Adrenal gland (tissue), 19 donors: ENCODE measurements at places on chromosomes 16 and 17. TPM values are rescaled to one million over a fixed set of nuclear protein-coding genes. Genes with fewer than 3 reads are reported as not detected.

ATP6V0D1 gene
- total RNA-seq = 168 TPM

LPO gene
- not detected for total RNA-seq

SCARF1 gene
- 9.3 TPM for total RNA-seq

DNA sequence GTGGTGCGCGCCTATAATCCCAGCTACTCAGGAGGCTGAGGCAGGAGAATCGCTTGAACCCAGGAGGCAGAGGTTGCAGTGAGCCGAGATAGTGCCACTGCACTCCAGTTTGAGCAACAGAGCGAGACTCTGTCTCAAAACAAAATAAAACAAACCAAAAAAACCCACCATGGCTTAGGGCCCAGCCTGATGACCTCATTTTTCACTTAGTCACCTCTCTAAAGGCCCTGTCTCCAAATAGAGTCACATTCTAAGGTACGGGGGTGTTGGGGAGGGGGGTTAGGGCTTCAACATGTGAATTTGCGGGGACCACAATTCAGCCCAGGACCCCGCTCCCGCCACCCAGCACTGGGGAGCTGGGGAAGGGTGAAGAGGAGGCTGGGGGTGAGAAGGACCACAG lies 1.4 kb upstream of the STH start:
- DNase-seq = no peak

DNA sequence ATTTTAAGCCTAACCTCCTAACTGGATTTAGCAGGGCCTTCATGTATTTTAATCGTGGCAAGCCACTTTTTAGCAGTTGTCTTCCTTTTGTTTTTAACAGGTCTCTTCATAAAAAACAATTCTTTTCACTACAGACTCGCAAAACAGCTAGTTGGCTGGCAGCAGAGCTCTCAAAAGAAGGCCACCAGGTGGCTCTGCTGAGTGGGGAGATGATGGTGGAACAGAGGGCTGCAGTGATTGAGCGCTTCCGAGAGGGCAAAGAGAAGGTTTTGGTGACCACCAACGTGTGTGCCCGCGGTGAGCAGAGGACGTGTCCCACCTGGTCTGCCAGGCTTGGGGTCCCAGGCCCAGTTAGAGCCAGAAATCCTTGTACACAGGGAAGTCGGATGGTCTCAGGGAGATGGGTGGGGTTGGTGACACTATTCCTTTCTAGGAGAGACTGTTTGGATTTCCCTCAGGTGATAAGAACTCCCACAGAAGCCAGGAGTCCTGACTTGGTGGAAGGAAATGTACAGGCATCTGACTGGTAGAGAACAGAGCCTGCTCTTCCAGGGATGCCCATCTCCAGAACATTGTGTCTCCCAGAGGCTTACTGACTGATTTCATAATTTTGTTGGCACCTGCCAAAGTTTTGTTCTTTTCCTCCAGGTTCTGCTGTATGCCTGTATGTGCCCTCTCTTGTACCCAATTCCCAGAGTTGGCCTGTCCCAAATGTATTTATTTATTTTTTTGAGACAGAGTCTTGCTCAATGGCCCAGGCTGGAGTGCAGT lies 14.9 kb upstream of the DDX19A start:
- no peak for DNase-seq

DNA sequence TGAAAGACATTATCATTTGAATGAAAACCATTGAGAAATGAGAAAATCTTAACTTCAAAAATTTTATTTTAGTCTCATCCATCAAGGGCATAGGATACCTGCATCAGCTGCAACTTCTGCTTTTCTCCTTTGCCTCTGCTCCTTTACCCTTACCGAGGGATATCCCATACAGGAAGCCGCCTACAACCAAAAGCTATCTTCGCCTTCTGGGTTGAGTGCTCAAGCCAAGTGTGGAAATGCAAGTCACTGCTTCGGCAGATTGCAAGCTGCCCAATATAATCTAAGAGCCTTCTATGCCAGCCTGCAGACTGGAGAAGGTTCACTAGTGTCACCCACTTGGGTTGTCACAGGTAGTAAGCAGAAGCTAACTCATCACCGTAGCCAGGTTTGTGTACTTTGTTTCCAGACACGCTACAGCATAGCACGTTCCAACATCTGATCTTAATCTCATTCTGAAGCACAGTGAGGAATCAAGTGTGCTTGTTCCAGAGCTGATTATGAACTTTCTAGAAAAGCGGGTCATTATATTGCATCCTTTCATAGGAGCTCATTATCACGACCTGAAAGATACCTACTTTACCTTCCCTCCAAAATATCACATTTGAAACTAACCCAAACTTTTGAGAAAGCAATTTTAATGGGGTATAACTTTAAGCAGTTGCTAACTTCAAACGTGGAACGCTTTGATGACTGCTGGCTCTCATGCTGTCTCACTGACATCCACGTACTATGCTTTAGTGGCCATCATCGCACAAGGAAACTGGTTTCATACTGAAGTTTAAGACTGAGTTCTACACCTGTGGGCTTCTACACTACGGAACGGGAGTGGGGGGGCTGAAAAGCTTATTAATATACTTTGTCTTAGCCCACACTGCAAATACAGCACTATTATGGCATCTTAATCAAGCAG lies 8.0 kb upstream of the UNK start:
- no peak for DNase-seq

GRCh38 chr17:68748381-68748780 lies 147.2 kb upstream of the FAM20A start:
- no peak for DNase-seq

DNA sequence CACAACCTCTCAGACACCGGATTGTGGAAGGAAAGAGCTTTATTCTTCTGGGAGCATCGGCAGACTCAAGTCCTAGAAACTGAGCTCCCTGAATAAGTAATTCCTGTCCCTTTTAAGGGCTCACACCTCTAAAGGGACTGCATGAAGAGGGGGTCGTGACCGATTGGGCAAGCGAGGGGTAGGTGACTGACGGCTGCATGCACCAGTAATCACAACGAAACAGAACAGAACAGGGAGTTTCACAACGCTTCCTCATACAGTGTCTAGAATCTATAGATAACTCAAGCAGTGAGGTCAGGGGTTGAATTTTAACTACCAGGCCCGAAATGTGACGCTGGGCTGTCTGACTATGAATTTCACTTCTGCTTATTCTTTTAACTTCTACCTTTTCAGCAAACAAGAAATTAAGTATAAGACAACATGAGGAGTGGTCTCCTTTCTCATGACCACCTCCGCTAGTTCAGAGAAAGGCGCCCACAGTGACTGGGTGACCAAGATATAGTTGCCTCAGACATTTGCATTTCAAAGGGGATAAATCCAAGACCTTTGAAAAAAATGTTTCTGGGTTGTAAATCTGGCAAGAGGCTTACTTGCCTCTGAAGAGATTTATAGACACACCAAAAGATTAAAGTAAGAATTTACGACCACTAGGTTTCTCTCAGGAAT lies 88.4 kb upstream of the ATF7IP2 start:
- no peak for DNase-seq

DNA sequence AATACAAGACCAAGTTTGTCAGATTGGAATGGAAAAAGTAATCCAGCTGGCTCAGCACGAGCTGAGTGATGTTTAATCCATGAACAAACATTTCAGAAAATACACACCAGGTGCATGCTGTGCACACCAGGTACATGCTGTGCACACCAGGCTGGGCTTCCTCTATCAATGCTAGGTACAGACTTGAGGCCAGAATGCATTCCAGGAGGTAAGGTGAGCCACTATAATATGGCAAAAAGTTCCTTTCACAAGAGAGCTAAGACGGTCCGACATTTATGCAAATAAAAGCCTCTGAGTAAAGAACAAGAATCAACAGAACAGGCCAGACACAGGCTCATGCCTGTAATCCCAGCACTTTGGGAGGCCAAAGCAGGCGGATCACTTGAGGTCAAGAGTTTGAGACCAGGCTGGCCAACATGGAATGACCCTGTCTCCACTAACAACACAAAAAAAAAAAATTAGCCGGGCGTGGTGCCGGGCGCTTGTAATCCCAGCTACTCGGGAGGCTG lies 128.2 kb downstream of the ZNF778 start:
- DNase-seq = no peak
